Stimulated activated CD8-positive, alpha-beta memory T cell treated with anti-CD3 and anti-CD28 coated beads, Interleukin-4, amount 100 ng/mL, for 1 hour (primary cell): ENCODE measurements at places on chromosomes 2 and 18.

DNA sequence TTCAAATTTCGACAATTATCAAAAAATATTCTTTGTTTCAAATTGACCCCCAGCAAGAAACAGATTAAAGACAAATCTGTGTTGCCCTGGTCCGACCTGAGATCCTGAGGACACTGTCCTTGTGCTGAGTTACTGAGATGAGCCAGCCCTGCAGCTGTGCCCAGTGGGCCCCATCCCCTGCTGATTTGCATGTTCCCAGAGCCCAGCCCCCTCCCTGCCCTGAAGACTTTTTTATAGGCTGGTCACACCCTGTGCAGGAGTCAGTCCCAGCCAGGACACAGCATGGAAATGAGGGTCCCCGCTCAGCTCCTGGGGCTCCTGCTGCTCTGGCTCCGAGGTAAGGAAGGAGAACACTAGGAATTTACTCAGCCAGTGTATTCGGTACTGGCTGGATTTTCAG is 31.4 kb upstream of the ZNG1B start:
- DNase-seq: no peak

- no peak for DNase-seq
These were observed 133.1 kb downstream of the SH3RF3 start for GRCh38 chr2:109261906-109262631.

DNA sequence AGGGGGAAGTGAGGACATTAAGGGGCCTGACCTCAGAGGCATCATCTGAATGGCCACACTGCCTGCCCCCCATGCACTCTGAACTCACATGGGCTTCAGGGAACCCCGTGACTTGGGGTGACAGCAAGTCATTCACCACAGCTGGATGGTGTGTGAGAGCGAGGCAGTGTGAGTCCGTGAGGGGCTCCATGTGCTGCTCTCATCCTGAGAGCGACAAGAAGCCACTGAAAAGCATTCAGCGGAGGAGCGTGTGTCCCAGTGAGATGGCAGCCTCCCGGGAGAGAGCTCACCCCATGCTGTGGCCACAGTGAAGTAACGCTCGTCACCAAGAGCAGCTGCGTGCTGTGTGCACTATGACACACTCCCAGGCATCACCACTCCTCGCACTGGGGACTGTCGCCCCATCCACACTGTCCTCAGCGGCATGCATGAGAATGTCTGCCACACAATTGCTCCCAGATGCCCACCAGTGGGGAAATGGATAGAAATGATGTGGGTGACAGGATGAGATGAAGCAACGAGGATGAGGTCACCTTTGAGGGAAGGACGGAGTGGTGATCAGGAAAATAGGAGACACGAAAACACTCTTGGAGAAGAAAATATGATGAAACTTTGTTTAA is 213.0 kb upstream of the RAB6C start:
- DNase-seq: no peak

GRCh38 chr18:79345366-79345765 is 50.4 kb upstream of the NFATC1 start:
- DNase-seq: no peak

GRCh38 chr2:181578829-181579228 is 78.1 kb downstream of the CERKL start:
- DNase-seq: no peak

DNA sequence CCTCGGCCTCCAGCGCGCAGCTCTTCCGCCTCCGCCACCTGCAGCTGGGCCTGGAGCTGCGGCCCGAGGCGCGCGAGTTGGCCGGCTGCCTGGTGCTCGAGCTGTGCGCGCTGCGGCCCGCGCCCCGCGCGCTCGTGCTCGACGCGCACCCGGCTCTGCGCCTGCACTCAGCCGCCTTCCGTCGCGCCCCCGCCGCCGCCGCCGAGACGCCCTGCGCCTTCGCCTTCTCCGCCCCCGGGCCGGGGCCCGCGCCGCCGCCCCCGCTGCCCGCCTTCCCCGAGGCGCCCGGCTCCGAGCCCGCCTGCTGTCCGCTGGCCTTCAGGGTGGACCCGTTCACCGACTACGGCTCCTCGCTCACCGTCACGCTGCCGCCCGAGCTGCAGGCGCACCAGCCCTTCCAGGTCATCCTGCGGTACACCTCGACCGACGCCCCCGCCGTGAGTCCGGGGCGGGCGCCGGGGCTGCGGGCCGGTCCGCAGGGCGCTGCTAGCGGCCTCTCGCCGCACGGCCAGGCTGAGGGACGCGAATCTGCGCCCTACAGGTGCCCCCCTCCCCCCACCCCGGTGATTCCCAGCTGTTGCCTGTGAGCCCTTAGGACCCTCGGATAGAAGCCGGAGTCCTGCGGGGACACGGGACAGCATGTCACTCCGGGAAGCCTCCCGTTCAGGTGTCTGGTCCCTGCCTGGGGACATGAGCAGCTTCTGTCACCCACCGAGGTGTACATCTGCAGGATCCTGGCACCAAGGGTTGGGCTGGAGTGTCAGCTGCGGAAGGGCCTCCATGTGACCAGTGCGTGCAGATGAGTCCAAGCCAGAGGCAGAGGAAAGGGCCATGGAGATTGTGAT is 616 bp downstream of the RNPEPL1 start:
- no peak for DNase-seq

GRCh38 chr18:2894841-2895370 is 48.1 kb downstream of the EMILIN2 start:
- DNase-seq: no peak

DNA sequence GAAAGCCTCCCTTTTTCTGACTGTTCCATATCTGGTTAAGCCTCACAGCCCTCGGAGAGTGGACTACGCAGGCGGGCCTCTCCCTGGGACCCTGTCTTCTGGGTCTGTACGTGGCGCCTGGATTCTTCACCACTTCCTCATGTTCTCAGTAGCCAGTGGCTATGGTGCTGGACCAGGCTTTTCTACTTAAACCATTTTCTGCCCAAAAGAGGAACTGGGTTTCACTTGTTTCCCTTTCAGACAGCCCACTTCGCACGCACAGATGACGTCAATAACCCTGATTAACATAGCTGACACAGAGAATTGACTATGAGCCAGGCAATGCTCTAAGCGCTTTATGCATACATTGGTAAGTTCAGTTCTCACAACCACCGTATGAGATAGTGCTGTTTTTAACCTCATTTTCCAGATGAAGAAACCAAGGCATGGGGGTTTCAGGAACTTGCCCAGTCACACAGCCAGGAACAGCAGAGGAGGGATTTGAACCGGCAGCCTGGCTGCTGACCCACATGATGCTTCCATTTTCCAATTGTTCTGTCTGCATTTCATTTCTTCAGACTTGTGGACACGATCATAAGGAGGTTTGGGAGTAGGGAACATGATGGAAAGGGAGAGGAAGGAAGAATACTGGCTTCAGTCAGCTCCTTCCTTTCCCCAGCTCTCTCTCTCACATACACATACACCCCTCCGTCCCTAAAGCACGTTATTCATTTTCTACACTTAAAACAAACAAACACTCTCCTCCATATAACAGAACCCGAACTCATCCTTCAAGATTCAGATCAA is 41.7 kb downstream of the MYOM1 start:
- no peak for DNase-seq

- no peak for DNase-seq
These were observed 147.4 kb downstream of the LNPK start for GRCh38 chr2:175854665-175855064.

- no peak for DNase-seq
These were observed 89.1 kb upstream of the ITGB6 start for GRCh38 chr2:160289126-160289525.

GRCh38 chr2:227661827-227662226 is 4.8 kb upstream of the SCYGR5 start:
- no peak for DNase-seq

DNA sequence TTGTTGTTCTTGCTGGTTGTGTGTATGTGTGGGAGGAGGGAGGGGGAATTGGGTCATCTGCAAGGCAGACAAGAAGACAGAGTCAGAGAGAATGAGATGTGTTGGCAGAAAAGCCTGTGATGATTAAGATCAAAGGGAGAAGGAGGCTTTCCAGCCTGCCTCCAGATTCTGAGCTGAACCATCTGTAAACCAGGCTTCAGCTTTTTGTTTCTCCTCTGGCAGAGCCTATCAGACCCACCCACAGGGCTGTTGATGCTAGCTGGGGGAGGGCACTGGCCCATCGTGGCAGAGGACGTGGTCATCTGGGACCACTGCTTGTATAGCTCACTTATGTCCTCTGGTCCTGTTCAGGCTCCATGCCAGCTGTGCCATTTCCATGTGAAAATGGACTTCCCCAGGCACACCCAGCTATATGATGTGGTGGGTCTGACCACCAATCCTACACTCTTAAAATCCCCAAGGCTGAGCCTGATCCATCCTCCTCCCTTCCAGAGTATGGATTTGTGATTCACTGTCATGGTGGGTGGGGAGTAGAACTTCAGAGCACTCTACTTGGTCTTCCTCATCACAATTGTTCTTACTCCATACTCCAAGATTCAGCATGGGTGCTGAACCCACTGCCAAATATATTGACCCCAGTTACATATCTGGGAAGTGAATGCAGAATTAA is 27.8 kb upstream of the COL6A3 start:
- no peak for DNase-seq

DNA sequence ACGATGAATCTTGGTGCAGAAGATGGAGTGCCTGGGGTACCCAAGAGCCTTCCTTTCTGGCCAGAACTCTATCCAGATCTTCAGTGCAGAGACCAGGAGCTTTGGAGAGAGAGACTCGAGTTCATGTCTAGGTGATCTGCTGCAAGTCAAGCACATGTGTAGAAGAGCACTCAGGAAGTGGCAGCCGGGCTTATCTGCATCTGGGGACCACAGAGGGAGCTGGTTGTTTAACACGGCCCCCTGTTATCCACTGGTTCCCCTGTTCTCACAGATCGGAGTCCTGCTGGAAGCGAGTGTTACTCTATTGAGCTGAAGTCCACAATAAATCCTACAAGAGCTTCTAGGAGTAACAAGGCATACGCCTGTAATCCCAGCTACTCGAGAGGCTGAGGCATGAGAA is 128.3 kb downstream of the ACOXL start:
- no peak for DNase-seq

DNA sequence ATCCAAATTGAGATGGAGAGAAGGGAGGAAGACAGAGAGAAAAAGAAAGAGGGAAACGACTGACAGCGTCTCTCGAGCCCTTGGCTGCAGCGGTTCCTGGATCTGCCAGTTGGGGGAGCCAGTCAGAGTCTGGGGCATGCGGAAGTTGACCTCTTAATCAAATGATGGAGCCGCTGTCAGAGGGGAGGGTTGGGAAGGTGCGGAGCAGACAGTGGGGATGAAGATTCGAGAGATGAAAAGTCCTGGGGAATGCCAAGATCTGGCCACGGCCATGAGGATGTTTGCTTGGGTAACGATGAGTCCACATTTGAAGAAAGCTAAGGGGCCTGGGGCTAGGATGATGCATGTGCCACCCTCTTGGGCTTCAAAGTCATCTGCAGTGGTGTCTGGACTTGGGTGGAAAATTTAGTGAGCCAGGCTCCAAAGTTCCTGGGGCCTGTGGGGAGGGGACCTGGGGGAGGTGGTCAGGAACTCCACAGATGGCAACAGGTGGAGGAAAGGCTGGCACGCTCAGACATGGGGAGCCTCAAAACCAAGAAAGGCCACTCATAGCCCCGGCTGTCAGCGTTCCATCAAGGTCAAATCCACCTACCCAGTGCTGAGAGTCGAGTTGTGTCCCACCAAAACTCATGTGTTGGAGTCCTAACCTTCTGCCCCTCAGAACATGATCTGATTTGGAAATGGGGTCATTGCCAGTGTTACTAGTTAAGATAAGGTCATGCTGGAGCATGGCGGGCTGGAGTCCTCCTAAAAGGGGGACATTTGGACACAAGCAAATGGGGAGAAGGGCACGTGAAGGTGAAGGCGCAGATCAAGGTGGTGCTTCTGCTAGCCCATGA is 200.1 kb downstream of the NDUFA10 start:
- DNase-seq: no peak

GRCh38 chr2:208118918-208119317 is 5.4 kb downstream of the CRYGD start:
- DNase-seq: no peak

GRCh38 chr2:207919164-207919919 is 106.0 kb downstream of the PLEKHM3 start:
- DNase-seq: no peak

- no peak for DNase-seq
These were observed 1.9 kb downstream of the MCFD2 start for GRCh38 chr2:46913471-46914381.

DNA sequence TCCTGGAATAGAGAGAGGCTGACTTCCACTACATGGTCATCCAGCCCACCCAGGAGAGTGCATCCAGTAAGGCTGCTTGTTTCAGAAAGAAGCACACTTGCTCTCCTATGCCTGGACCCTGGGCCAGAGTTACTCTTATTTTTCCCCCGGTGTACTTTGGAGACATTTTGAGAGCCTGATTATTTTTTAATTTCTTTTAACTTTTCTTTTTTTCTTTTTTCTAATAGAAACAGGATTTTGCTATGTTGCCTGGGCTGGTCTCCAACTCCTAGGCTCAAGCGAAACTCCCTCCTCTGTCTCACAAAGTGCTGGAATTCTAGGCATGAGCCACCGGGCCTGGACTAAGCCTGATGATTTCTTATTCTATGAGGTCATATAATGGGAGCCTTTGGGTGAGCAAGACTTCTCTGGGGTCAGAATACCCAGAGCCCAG is 62.2 kb downstream of the RPL37A start:
- DNase-seq: no peak

- DNase-seq: no peak
These were observed 123.6 kb upstream of the CYP26B1 start for GRCh38 chr2:72271276-72271614.

GRCh38 chr18:39550701-39551100 is 1985.1 kb upstream of the CELF4 start:
- no peak for DNase-seq

- DNase-seq: no peak
These were observed 69.9 kb upstream of the KLF7 start for GRCh38 chr2:207235621-207236020.

DNA sequence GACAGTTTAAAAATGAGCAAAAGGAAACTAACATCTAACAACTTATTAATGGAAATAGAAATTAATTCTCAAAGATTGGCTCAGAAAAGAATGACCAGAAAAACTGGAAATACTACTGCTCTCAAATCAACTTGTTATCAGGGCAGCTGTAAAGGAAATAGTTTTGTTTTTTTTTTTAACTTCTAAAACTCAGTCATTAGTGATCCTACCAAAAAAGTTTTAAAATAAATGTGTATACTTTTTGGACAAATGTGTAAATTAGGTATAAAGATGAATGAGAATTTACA is 52.1 kb upstream of the PEX13 start:
- no peak for DNase-seq

GRCh38 chr2:236306825-236307540 is 42.8 kb upstream of the ASB18 start:
- no peak for DNase-seq

GRCh38 chr18:3452750-3453539 is 3.0 kb downstream of the TGIF1 start:
- no peak for DNase-seq

- DNase-seq: no peak
These were observed 168.3 kb upstream of the VRK2 start for GRCh38 chr2:57878171-57878865.

DNA sequence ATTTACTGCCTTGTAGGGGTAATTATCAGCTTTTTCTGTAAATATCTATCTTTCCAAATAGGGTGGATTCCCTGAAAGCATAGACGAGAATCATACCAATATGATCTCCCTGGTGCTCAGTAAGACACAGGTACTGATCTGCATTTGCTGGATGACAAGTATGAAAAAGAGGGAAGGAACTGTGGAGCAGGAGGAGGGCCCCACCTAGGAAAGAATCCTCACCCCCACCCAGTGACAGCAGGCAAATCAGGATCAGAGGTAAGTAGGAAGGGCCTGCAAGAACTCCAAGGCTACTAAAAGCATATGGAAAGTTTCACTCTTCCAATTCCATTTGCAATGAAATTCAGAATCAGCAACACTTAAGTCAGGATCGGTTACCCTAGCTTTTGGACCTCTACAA is 42.3 kb downstream of the METTL8 start:
- no peak for DNase-seq
